ENCODE measurements at places on chromosomes 4 and X.

GRCh38 chr4:77994194-77994721 is 62.9 kb upstream of the FRAS1 start:
- peak; percentile 75 for DNase-seq

DNA sequence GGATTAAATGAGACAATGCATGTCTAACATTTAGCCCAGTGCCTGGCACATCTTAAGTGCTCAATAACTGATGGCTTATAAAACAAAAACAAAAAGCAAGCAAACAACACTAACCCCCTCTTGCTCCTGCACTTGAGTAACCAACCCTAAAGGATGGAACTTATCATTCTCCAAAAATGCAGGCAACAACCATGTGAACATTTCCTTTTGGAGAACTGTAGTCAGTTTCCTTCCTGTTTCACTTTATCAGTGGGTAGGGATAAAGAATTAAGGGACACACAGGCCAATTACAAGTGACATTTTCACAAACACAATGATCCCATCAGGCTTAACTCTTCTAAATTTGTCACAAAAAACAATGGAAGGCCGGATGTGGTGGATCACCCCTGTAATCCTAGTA is 30.4 kb downstream of the RPS3A start:
- no peak for DNase-seq

GRCh38 chrX:120309873-120310705 is 1.2 kb downstream of the TMEM255A start:
- peak; percentile 15 for DNase-seq

GRCh38 chr4:173490817-173491528 is 39.1 kb downstream of the HAND2 start:
- DNase-seq: no peak

DNA sequence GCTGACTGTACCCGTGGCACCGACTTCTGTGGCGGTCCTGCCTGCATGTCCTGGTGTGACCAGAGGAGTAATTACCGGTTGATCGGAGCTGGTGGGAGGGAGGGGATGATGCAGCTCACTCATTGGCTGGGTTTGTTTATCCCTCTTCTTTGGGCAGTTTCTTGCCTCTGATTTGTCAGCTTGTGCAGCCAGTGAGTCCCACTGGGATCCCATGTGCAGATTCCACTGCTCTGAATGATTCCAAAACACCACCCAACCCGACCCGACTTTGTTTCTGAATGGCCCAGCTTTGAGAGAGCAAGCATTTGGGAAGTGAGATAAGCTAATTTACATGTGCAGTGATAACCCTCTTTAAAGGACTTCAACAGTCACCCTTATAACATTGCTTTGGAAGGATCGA is 13.8 kb downstream of the FHDC1 start:
- peak; percentile 52 for DNase-seq

GRCh38 chr4:73788411-73788810 is 48.0 kb downstream of the CXCL8 start:
- no peak for DNase-seq

DNA sequence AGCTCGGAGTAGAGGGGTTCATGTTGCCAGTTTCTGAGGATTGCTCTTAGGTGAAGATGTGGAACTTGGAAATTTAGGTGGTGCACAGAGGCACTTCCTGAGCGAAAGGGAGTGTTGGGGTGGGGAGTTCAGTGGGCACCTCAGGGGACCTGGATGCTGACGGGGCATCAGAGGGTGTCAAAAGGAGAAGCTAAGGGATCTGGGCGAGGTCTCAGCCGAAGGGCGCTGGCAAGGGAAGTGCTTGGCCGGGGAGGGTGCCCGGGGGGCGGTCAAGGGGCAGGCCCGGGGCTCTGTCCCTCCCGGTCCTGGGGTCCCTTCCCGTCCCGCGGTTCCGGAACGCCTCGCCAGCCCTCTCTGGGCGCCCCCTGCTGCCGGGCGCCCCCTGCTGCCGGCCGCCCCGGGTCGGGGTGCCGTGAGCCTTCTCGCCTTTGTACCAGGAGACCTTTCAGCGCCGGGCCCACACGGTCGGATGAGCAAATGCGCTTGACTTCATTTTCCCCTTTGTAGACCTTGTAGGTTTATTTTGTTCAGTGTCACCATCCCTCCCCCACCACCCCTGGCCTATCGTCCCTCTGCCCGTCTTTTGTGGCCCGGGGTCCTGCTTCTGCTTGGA is 3.0 kb upstream of the PHOX2B start:
- peak; percentile 59 for DNase-seq

GRCh38 chrX:115392871-115393270 is 103.4 kb downstream of the LUZP4 start:
- DNase-seq: no peak

GRCh38 chrX:118519411-118520215 is 24.0 kb downstream of the DOCK11 start:
- DNase-seq: no peak

GRCh38 chr4:123477711-123478209 is 81.2 kb downstream of the SPRY1 start:
- DNase-seq: no peak

DNA sequence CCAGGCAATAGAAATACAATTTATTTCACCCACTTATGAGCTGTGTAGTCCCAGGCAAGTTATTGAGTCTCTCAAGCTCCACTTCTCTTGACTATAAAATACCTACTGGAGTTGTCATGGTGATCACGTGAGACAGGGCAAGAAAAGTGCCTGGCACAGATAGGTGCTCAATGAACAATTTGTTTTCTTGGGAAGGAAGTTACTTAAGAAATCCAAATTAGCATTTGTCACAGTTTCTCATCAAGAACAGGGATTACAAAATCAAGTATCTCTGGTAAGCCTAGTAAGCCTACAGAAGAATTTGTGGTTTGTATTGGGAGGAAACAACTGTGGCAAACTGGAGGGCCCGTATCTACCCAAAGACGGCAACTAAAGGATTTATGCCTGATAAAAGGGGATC is 37.5 kb upstream of the RASGEF1B start:
- DNase-seq: no peak
